ENCODE measurements at places on chromosomes 2 and 18.

DNA sequence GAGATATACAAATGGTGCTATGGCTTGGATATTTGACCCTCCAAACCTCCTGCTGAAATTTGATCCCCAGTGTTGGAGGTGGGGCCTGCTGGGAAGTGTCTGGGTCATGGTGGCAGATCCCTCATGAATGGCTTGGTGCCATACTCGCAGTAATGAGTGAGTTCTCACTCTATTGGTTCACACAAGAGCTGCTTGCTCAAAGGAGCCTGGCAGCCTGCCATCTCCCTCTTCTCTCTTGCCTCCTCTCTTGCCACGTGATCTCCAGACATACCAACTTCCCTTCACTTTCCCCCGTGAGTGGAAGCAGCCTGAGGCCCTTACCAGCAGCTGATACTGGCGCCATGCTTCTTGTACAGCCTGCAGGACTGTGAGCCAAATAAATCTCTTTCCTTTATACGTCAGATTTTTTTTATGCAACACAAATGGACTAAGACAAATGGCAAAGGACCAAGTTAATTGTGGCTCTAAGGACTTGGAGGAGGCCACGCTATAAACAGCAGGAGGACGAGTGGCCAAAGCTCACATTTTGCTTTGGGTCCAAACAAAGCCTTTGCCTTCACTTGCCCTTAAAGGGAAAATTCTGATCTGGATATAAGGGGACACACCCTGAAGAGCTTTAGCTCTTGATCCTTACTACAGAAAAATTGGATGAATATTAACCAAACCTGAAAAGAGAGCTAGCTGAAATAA, 214.7 kb downstream of the SS18 start:
- DNase-seq, result no peak

GRCh38 chr2:196018037-196018436, 50.6 kb downstream of the DNAH7 start:
- no peak for DNase-seq

DNA sequence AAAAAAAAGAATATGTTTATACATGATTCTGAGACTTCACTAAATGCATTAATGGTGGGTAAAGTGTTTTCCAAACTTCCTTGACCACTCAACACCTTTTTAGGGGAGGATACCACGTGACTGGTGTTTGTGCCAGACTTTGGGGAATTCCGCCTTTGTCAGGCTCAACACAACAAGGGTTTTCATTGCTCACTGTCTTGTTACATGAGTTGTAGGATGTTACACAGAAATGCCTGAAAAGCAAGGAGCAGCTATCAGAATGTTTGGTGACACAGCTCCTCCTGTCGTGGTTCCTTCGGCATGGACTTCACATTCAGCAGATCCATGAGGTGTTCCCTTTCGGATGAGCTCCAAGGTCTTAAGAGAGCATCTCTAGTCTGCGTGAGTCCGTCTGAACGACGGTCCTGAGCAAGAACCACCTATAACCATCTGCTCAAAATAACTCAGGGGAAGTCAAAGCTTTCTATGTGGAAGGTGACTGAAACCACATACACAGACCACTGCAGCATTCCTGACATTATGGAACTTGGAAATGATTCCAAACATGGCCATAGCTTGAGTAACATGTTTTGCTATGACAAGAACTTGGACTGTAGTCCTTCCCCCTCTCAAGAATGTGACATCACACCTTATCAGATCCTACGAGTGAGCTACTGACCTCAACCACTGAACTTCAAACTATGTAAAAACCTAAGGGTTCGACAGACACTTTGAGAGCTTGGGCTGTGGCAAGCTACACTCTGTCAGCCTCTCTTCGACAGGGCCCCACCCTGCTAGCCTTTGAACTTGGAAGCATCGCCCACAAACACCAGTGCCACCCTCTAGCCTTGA, 57.5 kb downstream of the MCFD2 start:
- peak; percentile 42 for DNase-seq

DNA sequence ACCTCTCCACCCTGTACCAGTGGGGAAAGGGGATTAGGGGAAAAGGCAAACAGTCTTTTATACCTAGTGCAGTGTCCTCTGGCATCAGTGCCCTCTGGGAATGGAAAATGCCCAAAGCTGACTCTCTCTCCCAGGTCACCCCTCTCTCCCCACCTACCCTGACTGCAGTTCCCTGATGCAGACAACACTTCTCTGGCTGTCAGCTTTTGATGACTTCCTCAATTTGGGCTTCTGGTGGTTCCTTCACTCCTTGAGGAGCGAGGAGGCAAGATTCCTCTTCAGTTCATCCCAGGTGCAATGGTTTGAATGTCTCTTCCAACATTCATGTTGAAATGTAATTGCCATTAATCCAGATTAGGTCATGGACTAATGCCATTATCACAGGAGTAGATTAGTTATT, 19.7 kb upstream of the PPM1B start:
- no peak for DNase-seq

GRCh38 chr18:79403723-79404566, 8.2 kb downstream of the NFATC1 start:
- no peak for DNase-seq
